ENCODE measurements at places on chromosomes 12 and 14. TPM values are rescaled to one million over a fixed set of nuclear protein-coding genes. Genes with fewer than 3 reads are reported as not detected.

GRCh38 chr12:50517421-50518048 lies 12.8 kb downstream of the DIP2B start:
- no peak for DNase-seq

GRCh38 chr12:12590961-12591360 lies 20.7 kb upstream of the CREBL2 start:
- DNase-seq = no peak

WASHC3 gene
- polyA plus RNA-seq = 36.7 TPM

DNA sequence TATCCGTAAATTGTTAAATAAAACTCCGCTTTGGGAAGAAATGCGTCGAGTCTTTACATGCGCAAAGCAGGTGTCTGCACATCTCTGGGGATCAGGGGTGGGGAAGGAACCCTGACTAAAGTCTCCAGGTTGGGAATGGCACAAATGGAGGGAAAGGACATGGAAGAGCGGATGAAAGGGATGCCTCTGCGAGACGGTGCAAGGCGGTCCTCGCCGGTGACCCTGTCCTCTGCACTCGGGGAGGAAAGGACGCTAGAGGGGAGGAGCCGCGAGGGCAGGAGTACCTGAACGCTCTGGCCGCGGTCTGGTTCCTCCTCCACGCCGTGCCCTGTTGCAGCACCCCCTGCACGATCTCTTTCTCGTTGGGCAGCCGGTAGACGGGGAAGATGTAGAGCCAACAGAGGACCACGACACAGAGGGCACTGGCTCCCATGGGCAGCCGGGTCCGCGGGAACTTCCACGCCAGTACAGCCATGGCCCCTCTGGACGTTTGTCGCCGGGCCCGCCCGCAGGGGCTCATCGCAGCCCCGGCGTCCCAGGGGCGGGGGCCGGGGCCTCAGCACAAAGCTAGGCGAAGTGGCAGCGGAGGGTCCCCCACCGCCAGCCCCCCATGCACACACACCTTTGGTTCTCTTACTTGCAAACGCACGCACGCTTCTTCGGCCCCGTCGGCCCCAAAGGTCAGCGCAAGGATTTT lies 646 bp downstream of the ST8SIA1 start:
- DNase-seq = peak; percentile 60

GRCh38 chr14:53180272-53181221 lies 27.4 kb upstream of the DDHD1 start:
- DNase-seq = no peak

- DNase-seq = no peak
Measured at GRCh38 chr14:58947156-58947555, 241.3 kb upstream of the DAAM1 start.

DNA sequence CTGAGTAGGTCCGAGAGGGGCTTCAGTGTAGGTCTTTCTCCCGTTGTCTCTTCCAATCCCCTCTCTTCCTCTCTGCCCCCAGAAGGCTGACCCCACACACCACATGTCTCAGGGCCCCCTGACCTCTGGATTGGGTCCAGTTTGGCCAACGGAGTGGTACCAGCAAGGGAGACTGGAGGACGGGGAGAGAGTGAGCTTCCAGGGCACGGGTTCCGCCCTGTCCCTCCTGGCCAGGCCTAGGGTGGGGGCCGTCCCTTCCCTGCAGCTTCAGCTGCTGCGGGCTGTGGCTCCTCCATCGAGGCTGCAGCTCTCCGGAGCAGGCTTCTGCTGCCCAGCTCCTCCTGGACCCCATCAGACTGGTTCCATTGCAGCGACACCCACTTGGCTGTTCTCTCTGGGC lies 17.4 kb downstream of the FZD10 start:
- DNase-seq = no peak

DNA sequence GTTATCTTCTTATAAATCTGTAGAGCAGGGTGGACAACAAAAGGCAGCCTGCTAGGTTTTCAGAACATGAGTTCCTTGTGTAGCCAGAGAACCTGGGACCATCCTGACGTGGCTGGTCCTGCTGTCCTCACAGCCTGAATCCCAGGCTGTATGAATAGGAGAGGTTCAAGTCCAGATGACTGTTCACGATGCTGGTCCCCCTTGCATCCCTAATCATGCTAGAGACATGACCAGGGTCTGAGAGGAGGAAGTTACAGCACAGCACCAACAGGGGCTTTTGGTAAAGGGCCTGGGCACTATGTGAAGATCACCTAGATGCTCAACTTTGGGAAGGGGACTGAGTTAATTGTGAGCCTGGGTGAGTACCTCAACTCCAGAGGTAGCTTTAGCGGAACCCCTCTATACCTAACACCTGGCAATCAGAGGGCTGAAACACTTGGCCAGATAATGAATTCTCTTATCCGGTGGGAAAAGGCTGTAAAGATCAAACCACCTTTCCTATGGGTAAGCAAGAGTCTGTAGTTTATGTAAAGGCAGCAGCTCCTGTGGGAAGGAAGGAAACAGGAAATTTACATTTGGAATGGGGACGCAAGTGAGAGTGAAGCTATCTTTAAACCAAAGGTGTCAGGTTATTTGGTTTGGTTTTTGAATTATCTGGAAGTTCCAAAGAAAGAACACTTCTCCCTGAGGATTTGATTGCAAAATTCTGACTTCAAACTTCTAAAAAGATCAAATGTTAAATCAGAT lies 112.8 kb downstream of the DAD1 start:
- DNase-seq = no peak

DNA sequence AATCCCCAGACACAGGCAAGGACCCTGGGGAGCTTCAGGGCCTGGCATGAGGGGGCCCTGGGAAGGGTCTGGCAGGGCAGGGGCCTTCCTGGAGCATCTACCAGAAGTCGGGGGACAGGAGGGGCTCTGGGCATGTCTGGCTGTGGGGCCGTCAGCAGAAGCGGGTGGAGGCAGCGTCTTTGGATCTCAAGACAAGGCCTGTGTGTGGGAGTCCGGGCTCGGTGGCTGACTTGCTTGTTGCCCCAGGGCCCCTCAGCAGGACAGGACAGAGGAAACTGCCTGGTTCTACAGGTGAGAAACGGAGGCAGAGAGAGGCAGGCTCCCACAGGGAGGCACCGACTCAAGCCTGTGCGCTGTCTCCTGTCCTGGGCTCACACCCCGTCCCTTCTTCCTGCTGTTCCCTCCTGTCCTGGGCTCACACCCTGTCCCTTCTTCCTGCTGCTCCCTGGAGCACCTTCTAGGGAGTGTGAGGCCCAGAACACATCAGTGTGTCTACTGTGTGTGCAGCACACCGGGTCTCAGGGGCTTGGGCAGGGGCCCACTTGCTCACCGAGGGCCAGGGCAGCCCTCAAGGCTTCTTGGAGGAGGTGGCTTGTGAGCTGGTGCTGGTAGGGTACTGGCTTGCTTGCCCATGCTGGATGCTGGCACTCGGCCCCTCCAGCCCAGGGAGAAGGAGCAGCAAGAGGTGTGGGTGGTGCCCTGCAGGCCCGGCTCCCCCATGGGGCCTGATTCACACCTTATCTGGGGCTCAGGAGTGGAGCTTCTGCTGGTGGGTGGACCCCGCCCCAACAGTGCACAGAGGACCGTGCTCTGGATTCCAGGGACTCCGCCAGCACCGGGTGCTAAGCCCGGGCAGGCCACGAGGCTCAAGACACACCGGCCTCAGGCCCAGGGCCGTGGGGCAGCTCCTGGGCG lies 14.9 kb downstream of the ASPG start:
- DNase-seq = no peak

DNA sequence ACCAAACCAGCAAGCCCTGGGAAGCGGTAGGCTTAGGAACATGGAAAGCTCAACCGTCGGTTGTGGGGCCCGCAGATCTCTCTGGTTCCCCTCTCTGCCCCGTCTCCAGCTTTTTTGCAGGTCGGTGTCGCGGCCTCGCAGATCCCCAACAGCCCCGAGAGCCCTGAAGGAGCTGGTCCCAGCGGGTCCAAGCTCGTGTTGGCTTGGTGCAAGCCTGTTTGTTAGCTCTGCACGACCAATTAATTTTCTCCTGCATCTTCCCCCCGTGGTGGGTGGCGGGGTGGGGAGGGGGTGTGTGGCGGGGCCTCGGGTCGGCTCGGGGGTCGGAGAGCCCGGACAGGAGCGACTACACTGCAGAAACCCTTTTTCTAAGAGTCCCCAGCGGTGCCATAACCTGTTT lies 449 bp upstream of the SLC24A4 start:
- DNase-seq = no peak

HCAR1 gene
- polyA plus RNA-seq = 1.2 TPM

MORN3 gene
- 7.6 TPM for polyA plus RNA-seq

- DNase-seq = no peak
Measured at GRCh38 chr14:106109337-106109736, 583.0 kb downstream of the TMEM121 start.

GRCh38 chr14:24243336-24243836 lies 963 bp upstream of the TINF2 start:
- no peak for DNase-seq

- peak; percentile 10 for DNase-seq
Measured at GRCh38 chr14:60655119-60655897, 6.0 kb upstream of the SIX1 start.

CLEC6A gene
- polyA plus RNA-seq = not detected

PIWIL1 gene
- polyA plus RNA-seq = not detected

DNA sequence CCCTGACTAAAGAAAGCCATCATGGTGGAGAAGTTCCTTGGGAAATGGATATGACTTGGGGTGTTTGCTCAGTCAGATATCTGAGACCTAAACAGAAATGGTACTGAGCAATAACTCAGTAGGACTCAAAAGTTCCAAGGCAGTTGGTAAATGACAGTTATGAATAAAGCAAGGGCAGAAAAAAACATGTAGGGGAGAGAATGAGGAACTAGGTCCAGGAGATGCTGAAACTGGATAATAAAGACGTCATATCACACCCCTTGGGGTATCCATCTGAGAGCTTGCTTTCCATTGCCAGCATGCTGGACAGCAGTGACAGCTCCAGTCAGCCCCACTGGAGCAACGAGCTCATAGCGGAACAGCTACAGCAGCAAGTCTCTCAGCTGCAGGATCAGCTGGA lies 37.5 kb downstream of the RPGRIP1 start:
- DNase-seq = no peak

DNA sequence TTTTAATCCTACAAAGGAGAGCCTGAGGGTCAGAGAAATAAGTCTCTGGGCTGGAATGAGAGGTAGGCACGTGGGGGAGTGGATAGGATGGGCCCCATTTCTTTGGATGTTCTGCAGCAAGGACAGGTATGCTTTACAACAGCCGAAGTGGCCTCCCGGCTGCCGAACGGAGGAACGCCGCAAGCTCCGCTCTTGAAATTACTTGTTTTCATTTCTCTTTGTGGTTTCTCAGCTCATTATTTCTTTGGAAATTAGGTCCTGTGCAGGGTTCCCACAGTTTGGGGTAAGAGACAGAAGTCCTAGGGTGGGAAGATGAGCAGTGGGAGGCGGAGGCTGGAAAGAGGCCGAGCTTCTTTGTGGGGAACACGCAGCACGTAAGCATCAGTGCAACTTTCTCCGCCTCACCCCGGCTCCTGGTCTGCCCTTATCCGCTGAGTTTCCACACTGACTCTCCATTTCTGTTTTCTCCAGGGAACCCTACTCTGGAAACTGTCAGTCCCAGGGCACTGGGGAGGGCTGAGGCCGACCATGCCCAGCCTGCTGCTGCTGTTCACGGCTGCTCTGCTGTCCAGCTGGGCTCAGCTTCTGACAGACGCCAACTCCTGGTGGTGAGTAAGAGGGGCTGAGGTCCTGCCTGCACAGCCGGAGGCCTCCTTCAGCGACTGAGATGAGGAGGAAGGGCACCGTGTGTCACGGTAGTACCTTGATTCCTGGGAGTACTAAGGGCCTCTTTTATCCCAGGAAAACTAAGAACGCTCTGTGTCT lies 2.0 kb downstream of the WNT5B start:
- DNase-seq = peak; percentile 69

GRCh38 chr12:117076410-117077372 lies 22.5 kb downstream of the TESC start:
- no peak for DNase-seq

CISTR gene
- not detected for polyA plus RNA-seq

GRCh38 chr14:103576371-103577024 lies 13.7 kb downstream of the COA8 start:
- DNase-seq = peak; percentile 72

DNA sequence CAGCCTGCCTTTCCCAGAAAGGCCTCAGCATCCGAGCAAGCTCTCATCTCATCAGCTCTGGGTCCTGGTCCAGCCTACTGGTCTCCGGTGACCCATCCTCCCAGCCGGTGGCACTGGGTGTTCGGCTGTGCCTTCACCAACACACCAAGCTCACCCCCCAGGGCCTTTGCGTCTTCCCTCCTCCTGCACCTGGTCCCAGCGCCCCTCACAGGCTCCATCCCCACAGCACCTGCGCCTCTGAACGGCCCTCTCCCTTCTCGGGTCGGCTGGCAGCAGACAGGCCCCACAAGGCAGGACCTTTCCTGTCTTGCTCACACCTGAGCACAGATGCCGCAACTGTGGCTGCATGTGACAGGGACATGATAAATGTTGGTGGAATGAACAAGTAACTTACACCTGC lies 13.1 kb downstream of the P2RX2 start:
- DNase-seq = no peak

DNA sequence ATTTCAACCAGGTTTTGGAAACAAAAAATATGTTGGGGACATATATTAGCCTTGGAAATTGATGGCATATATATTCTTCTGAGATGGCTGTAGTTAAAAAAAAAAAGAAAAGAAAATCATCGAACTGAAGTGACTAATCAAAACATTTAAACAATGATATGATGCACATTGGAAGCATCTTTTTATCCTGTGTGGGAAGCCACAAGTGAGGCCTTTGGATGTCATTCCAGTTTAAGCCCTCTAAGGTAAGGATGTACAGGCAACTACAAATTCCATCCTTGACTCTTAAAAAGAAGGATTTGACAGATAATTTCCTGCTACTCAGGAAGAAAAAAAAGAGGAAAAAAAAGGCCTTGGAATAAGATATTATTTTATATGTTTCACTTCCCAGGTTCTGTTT lies 9.6 kb upstream of the PTPRB start:
- no peak for DNase-seq

DNA sequence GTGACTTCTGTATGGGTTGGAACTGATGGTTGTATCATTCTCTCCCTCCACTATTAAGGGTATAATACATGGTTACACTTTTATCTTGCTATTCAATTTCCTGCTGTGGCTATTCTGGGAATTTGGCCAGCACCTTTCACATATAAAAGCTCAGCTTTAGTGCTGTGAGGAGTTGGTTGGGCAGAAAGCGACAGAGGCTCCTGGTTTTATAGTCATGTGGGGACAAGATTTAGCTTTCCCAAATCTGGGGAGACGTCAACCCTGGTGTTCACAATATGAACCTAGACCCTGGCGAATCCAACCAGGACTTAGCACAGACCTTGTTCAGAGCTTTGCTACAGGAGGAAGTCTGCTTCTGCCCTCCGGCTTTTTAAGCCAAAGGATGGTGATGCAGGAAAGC lies 36.5 kb downstream of the FOS start:
- DNase-seq = peak; percentile 49

GRCh38 chr12:26037615-26038220 lies 79.2 kb downstream of the RASSF8 start:
- no peak for DNase-seq

- DNase-seq = peak; percentile 70
Measured at GRCh38 chr12:16881986-16882570, 276.1 kb upstream of the LMO3 start.

All from brain (organoid and tissue), 16 donors.